ENCODE measurements at places on chromosomes 6 and 20.

DNA sequence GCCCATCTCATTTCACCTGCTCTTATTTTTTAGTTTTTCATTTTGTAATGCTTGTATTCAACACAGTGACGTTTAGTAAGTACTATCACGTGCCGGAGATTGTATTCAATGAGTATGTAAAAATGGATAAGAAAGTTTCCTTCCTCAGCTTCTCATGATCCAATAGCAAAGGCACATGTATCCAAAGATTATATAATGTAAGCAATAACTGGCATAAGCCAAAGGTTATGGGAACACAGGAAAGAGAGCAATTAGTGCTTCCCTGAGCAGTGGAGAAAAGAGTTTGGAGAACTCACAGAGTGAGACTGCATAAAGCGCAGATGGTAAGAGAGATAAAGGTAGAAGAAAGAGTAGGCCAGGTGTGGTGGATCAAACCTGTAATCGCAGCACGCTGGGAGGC is 21.8 kb upstream of the LTV1 start:
- no peak for DNase-seq

- DNase-seq: no peak
Observed at GRCh38 chr20:58069207-58069606, 159.2 kb downstream of the ANKRD60 start.

DNA sequence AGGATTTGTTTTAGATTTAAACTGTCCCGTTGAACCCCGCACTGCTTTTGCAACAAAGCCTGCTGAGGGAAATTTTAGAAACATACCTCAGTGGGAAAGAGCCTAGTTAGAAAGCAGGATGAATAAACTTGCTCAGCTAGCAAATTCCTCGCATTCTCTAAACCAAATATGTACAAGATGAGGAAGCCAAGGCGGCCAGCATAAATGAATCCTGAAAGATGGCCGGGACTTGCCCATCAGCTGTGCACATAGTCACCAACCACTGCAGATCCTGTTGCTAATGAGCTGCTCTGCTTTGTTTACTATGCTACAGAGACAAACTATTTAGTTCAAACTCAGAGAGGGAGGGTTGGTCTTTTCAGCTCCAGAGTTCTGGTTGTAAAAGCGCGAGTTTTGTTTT is 49.0 kb downstream of the TMEM170B start:
- DNase-seq: peak; percentile 94

DNA sequence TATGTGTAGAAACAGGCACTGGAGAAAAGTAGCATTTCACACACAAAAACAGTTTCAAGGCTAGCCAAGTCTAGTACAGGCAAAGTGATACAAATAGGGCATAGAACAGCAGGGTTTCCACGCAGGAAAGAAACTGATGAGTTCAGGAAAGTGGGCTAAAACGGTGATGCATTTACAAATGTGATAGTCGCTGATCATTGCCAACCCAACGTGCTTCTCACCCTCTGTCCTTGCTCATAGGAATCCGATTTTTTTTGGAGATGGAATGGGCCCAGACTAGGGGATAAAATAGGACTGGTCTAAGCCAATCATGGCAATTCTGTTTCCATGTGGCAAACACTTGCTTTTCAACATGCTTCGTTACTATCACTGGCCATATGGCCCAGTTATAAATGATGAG is 536.6 kb downstream of the PRKN start:
- DNase-seq: no peak

DNA sequence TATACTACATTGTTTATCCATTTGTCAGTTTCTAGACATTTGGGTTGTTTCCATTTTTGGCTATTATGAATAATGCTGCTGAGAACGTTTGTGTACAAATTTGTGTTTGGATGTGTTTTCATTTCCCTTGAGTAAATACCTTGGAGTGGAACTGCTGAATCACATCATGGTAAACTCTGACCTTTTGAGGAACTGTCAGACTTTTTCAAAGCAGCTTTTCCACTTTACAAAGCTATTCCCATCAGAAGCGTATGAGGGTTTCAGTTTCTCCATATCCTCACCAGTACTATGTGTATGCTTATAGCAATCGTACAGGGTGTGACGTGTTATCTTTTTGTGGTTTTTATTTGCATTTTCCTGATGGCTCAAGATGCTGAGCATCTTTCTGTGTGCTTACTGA is 103.7 kb downstream of the MYO6 start:
- peak; percentile 14 for DNase-seq

- DNase-seq: no peak
Observed at GRCh38 chr6:156773935-156774852, 3.0 kb upstream of the ARID1B start.

DNA sequence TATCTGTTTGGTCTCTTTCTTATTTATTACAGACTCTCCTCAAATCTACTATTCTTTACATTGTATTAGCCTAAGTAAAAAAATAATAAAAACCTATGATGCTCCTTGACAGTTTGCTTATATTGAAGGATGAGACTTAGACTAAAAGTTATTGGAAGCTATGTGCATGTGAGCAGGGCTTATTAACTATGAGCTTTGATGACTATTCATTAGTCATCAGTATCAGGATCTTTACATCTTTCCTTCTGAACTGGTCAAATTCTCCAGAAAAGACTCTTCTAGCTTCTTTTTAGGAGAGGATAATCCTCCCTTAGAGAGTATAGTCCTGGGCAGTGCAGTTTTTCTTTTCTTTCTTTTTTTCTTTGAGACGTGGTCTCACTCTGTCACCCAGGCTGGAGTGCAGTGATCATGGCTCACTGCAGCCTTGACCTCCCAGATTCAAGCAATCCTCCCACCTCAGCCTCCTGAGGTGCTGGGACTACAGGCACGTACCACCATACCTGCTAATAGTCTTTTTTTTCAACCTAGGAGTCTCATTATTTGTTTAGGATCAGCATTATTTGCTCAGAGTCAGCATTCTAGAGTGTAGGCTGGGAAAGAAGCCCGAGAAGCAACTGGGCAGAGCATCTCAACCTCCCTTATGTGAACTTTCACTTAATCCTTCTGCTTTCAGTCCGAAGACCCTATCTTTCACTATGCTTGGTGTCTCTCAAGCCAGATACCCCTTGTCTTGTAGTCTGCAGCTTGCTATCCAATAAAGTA is 37.1 kb upstream of the YWHAB start:
- no peak for DNase-seq

Data from astrocyte (in vitro differentiated cells and primary cell).